Effector memory CD4-positive, alpha-beta T cell (primary cell): ENCODE measurements at places on chromosomes 1 and 21.

DNA sequence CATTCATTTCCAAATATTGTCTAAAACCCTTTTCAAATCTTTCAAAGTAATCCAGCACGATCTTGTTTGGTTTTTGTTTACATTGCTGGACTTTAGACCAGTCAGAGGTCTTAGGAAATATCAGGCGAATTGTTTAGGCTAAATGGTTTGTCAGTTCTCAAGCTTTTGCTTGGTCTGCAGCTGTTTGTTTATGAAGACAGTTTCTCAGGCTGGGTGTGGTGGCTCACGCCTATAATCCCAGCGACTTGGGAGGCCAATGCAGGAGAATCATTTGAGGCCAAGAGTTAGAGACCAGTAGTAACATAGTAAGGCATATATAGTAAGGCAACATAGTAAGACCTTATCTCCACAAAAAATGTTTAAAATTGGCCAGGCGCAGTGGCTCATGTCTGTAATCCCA lies 77.5 kb downstream of the DNTTIP2 start:
- no peak for DNase-seq

- DNase-seq: no peak
These were observed 12.2 kb upstream of the CD2 start for GRCh38 chr1:116741836-116742565.

DNA sequence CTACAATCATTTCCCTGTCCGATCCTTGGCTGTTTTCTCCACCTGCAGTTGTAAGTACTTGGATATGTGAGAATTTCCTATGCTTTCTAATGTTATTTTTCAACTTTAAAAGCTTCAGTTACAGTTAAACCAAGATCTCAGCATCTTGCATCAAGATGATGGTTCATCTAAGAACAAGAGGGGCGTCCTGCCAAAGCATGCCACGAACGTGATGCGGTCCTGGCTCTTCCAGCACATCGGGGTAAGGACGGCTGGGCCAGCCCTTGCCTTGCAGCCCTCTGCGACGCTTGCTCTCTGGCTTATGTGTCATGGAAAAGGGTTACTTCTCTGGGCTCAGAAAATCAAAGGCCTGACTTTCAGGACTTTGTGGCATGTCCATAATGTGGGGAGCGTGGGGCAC lies 46.8 kb downstream of the PKNOX1 start:
- no peak for DNase-seq

DNA sequence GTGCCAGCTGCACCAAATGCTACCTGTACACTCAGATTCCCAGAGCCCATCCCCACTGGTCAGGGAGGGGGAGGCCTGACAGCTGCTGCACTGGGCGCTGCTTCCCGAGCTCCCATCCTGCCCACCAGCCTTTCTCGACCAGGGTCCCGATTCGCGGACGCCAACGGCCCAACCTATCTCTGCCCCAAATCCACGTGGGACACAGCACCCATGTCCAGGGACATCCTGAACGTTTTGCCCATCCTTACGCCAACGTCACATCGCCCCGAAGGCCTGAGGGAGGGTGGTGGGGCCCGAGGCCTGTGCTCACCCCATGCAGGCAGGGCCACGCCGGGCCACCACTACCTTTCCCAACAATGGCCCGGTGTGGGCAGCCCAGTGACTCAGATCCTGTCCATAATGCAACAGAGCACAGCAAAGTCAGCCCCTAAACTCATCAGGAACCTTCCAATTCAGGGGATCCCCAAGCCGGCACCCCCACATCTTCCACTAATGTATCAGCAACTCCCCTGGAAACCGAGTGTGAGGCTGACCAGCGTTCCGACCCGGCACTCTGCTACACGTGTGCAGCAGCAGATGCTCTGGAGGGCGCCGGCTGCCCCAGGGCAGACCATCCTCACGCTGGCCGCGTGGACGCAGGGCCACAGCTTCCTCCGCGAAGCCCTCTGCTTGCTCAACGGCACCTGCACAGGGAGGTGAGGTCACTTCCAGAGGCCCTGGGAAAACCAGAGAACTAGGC lies 11.3 kb upstream of the TMEM240 start:
- no peak for DNase-seq

DNA sequence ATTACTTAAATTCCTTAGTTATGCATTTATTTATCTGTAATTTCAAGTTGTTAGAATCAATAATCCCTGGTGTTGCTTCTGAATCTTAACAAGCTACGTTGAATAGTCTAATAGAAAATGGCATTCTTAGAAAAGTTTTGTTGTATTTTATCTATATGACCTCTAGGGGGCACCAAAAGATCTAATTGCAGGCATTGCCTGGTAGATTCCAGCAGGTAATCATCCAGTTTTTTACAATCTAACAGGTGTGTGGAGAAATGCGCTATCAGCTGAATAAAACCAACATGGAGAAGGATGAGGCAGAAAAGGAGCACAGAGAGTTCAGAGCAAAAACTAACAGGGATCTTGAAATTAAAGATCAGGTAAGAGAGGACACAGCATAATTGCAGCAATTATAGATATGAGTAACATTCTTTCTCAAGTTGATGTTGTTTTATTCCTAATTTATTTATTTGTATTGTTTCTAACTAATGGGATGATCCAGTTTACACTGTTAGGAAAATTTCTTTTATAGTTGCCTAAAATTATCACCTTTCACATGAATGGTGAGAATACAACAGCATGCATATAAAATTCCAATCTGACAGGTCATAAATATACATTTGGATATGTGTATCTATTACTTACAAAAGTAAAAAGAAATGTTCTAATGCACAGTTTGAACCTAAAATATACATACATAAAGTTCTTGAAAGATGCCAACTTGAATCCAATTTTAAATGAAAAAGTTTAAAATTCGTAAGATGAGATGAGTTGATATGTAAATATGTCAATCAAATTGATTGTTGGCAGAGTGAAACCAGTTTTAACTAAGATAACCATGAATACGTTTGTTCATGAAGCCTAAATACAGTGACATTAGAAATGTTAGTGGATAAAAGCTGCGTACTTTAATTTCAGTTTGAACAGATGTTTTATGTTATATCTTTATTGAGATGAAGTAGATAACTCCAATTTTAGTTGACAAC lies 88.4 kb downstream of the SDCCAG8 start:
- DNase-seq: no peak

GRCh38 chr1:232183802-232184201 lies 446.1 kb downstream of the SIPA1L2 start:
- no peak for DNase-seq

DNA sequence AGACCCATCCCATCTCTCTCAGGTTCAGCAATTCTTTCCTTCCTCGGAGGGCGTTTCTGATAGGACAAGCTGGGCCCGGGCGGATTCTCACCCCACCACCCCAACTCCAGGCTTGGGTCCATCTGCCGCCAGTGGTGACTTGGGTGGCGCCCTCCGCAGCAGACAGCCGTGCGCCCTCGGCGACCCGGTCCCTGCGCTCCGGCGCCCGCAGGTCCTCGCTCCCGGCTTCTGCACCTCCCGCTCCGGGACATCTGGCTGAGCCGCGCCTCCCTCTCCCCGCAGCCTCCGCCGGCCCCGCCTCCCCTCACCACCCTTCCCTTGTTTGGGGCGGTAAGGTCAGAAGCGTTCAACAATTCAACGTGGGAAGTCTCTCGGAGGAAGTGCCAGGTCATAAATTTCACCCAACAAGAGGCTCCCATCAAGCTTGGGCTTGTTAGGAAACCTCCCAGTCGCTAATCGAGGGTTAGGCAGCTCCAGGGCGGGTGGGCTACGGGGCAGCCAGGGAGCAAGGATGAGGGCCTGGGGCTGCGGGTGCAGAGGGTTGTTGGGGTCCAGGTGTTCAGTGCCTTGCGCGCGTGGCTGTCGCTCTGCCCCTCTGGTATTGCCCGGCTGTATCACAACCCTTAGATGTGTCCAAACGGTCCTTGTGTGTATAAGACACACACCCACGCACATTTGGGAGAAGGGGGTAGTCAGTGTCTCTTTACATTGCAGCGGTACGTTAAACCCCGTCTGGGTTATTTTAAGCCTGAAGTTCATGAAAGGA lies 39.8 kb downstream of the OLIG1 start:
- DNase-seq: no peak

GRCh38 chr1:26961826-26962225 lies 1.6 kb upstream of the KDF1 start:
- DNase-seq: no peak

DNA sequence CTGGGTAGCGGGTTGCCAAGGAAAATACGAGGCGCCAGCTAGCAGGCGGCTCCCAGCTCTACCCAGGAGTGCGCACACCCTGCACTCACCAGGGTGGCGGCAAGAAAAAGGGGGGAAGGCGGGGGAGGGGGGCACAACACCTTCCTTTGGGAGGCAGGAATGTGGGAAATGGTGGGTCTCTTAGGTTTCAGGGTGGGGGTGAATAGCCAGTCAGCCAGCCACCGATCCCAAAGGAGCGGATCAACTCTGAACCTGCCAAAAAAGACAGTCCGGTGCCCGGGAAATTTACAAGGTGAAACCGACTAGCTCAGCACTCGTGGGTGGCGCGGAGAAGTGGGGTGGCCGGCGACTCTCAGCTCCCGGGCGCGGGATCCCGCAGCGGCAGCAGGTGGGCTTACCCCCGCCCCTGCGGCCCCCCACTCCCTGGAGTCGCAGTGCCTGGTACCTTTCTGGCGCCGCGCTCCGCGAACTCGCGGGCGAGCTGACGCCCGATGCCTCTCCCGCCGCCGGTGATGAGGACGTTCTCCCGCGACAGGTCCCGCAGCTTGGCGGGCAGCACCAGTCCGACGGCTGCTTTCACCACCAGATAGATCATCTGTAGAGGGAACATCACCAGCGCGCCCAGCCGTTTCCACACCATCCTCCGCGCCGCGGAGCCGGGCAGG lies 1.2 kb downstream of the DHRS3 start:
- no peak for DNase-seq

- no peak for DNase-seq
These were observed 60.5 kb downstream of the RABGAP1L start for GRCh38 chr1:174219606-174220370.

DNA sequence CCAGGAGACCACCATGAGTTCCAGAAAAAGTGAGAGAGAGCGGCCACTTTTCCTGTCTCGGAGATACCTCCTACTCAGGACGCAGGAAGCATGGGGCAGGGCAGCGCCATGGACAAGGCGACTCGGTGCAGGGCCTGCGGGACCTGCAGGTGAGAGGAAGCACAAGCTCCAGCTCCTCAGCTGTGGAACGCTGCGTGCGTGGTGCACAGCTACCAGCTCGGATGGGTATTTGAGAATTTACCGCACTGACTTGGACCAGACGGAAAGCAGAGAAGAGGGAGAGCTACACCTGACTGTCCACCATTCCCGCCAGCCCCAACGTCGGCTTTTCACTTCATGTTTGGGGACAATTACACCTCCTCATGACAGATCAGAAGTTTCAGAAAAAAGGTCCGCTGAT lies 8.2 kb upstream of the CDK11A start:
- DNase-seq: no peak

GRCh38 chr1:177301425-177302124 lies 130.8 kb downstream of the BRINP2 start:
- no peak for DNase-seq

- DNase-seq: no peak
These were observed 720.7 kb upstream of the CXADR start for GRCh38 chr21:16792101-16792500.

DNA sequence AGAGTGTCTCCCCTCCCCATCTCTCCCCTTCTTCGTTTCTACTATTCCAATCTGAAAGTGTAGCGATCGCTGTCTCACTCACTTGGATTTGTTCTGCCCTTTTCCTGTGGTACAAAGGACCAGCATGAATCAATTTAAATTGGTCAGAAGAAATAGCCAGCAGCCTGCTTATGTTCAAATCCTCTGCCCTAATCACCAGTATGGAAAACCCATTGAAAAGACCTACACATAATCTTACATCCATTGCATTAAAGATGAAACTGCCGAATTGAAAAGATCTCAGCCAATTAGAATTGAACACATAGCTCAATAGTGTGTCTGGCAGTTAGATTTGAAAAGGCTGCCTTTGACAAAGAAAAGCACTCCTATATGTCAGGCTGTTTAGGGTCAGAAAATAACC lies 122.6 kb downstream of the TNNI3K start:
- no peak for DNase-seq

GRCh38 chr1:175823406-175823805 lies 80.0 kb upstream of the TNR start:
- no peak for DNase-seq

DNA sequence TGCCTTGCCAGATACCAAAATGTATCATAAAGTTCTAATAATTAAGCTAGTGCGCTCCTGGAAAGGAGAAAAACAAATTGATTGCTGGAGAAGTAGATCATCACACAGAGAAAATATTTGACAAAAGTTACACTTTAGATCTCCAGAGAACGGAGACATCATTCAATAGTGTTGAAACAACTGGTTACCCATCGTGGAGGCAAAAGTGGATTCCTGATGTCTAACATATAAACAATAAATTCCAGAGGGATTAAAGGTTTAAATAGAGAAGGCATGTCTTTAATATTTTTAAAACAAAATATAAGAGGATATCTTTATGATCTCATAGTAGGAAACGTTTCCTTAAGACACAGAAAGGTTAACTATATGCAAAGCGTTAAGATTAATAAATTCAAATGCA lies 41.0 kb downstream of the NRIP1 start:
- DNase-seq: no peak

- DNase-seq: no peak
These were observed 652 bp upstream of the GPX7 start for GRCh38 chr1:52601519-52601918.

DNA sequence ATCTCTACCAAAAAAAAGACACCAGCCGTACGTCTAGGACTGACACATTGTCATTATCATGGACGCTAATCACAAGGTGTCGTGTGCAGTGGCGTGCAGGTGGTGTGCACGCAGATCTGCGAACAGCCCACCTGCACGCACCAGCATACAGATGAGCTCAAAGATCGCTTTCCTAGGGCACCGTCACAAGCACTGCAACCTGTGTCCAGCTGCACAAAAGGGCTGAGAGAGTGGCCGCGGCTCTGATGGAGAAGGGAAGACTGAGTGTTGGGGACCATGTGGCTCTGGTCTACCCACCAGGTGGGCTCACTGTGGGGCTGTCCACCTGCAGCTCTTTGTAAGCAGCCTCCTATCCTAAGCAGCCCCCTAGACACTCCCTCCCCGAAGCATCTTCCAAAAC lies 50.9 kb downstream of the S100B start:
- DNase-seq: no peak

GRCh38 chr1:114094675-114095074 lies 59.0 kb downstream of the SYT6 start:
- no peak for DNase-seq

DNA sequence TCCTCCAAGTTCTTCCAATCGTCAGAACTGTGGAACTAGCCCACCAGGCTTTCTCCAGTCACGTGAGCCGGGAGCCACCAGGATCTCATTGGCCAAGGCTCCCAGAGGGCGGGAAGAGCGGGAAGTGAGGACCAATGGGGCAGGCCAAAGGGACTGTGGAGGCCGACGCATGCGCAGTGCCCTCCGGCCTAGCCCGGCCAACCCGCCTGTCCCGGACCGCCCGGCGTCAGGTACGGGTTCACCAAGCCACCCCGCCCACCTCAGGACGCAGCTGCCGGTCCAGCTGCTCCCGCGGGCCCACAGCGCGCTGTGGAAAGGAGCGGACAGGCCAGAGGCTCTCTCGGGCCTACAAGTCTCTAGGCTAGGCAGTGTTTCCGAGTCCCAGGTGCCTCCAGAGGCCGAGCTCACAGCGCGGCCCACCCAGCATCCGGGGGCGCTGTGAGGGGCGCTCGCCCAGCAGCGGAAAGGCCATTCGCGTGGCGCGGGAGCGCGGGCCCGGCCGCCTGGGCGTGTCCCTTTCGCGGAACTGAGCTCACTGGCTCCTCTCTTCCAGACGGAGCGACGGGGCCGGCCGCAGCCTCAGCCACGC lies 10.9 kb downstream of the OR14I1 start:
- DNase-seq: no peak
